ENCODE measurements at places on chromosomes 12 and 14.

- DNase-seq: peak; percentile 25
These were observed 5.4 kb upstream of the RALGAPA1 start for GRCh38 chr14:35814371-35815005.

- DNase-seq: no peak
These were observed 5.6 kb downstream of the P2RX7 start for GRCh38 chr12:121138284-121138683.

DNA sequence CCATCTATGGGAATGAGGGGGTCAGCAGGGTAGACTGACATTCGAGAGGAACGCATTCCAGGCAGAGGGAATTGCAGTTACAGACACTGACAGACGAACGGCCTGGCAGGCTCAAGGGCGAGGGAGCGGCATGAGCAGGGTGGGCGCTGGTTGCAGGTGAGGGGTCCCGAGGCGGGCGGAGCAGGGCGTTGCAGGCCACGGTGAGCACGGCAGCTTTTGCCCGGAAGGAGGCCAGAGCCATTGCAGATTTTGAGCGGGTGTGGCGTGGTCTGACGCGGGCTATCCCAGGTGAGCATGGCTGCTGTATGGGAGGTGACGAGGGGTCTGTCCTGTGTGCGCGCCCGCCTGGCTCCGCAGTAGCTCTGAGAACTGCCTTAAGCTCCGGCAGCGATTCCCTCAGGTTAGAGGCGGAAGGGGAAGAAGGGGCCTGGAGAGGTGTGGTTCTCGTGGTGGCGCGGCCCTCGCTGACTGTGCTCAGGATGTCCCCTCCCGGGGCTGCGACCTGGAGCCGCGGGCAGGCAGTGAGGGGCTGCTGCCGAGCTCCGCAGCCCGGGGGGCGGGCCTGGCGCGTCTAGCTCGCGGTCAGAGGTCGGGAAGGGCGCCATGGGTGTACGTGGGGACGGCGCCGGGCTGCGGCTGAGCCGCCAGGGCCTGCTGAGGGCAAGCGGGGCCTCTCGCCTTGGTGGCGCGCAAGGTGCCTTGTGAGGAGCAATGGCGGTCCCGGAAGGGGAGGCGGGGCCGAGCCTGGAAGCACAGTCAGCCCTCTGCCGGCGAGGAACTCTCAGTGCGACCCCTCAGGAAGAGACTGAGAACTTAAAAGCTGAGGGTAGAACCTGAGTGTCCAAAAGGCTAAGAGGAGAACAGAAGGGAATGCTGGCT is 177.1 kb downstream of the CACNA1C start:
- no peak for DNase-seq

- DNase-seq: peak; percentile 36
These were observed 53.3 kb downstream of the RBM19 start for GRCh38 chr12:113912760-113913329.

DNA sequence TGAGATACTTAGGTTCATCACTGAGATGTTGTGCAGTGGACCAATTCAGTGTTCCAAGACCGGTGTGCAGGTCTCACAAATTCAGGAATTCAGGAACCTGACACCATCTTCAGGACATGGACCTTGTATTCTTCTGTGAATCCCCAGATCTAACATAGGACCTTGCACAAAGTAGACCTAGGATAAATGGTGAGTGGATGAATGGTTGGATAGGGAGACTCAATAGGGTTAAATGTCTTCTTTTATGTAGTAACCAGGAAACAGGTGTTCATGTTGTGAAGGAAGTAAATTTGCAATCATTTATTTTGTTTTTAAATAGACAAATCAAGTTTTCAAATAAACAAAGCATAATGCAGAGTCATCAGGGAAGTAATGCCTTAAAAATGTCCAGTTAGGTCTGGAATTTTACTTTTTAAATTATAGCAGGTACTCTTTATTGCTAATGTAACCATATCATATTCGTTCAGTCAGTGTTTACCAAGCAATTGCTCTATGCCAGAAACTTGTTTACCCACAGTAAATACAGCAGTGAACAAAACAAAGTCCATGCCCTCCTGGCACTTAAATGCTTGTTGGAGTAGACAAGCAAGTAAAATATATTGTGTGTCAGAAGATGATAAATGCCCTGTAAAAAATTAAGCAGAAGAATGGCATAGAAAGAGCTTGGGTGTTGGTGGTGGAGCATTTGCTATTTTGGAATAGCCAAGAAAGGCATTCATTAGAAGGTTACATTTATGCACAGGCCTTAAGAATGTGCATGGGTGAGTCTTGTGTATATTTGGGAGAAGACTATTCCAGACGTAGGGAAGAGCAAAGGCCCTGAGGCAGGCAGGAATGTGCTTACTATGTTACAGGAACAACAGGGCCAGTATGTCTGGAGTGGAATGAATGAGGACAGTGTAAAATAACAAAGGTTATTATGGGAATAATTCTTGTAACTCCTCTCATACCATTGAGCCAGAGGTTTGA is 26.3 kb downstream of the RXYLT1 start:
- DNase-seq: peak; percentile 84

DNA sequence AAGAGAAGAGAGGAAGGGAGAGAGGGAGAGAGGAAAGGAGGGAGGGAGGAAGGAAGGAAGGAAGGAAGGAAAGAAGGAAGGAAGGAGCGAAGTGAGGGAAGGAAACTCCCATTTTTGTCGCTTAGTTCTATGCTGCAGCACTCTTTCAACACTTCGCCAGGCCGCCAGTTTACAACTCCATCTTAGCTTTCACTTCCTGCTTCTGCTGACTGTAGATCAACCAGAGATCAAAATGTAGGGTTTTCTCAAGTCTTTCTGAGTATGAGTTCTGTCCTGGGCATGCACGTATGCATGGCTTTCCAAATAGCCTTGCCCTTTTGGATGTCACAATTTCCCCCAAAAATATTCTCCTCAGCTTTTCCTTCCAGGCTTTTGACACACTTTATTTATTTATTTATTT is 723.4 kb downstream of the TRHDE start:
- DNase-seq: no peak

DNA sequence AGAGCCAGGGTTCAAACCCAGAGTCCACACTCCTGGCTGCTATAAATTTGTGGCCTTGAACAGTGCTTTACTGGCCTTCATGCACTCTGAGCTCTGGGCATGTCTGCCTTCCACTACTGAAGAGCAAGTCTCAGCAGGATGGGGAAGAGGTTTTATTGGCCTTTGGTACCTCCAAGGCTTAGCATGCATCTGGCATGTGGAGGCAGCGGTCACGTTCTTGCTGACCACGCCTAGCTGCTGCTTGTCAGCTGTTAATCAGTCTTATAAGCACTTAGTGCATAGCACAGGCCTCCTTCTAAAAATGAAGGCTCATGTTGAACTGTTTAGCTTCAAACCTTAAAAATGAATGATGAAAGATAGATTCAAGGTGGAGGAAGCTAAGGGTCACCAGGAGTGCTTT is 177.5 kb downstream of the PELI2 start:
- no peak for DNase-seq

- DNase-seq: peak; percentile 39
These were observed 71.2 kb downstream of the IRF2BPL start for GRCh38 chr14:76957224-76957891.

DNA sequence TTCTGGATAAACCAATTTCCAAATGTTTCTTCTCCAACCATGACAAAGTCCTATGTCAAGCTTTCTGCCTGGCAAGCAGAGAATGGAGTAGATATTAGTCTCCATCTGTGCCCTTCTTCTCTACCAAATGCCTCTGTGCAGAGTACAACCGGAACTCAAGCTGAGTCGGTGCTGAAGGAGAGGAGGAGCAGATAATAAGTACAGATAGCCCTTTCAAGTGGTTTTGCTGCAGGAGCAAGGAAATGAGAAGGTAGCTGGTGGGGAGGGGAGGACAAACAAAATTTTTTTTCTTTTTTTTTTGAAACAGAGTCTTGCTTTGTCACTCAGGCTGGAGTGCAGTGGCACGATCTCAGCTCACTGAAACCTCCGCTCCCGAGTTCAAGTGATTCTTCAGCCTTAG is 14.2 kb upstream of the HELB start:
- DNase-seq: no peak

- peak; percentile 19 for DNase-seq
These were observed 67.8 kb upstream of the PLEKHG3 start for GRCh38 chr14:64636208-64636979.

GRCh38 chr14:77008541-77008940 is 20.0 kb downstream of the IRF2BPL start:
- no peak for DNase-seq

GRCh38 chr14:83085136-83085535 is 1551.5 kb upstream of the SEL1L start:
- no peak for DNase-seq

- DNase-seq: no peak
These were observed 166.8 kb downstream of the MYRFL start for GRCh38 chr12:69991690-69992288.

All from COR-L47 (cell line).